Activated CD4-positive, alpha-beta T cell treated with anti-CD3 and anti-CD28 coated beads for 36 hours (primary cell): ENCODE measurements at places on chromosomes 1 and 21.

GRCh38 chr1:42815941-42816584 lies 859 bp upstream of the ERMAP start:
- peak; percentile 41 for DNase-seq

- no peak for DNase-seq
Observed at GRCh38 chr1:206496131-206496793, 11.1 kb upstream of the RASSF5 start.

DNA sequence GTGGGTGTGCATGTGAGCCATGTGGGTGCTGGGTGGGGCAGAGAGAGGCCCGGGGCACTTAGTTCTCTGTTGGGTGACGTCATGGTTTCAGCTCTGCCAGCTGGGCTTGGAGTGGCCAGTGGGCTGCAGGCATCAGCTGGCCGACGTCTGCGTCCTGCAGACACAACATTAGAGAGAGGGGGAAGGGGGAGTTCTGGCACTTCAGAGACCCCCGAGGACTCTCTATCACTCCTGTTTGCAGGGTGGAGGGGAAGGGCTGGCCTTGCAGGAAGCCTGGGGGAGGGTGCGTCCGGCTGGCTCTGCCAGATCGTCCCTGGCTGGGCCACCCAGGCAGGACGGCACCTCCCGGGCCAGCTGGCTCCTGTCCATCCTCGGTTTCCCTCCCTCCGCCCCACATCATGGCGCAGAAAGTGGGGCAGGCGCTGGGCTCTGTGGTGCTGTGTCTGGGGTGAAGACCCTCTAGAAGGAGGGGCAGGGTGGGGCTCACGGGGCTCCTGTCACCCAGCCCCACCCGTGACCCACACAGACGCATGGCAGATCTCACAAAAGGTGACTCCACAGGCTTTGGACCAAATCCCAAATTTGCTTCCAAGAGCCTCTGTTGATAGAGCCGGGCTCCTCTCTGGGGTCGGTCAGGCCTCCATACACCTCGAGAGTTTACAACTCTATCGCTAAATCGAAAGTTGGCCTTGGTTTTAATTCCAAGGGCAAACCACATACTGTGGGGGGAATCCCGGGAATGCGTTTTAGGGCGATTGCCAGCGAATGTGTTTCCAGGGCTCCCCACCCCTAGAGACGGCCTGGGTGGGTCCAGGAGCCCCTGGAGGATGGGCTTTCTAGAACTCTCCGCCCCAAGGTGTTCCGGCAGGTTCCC lies 73.4 kb upstream of the TTC34 start:
- no peak for DNase-seq

GRCh38 chr21:15289896-15290841 lies 225.4 kb upstream of the NRIP1 start:
- no peak for DNase-seq

- DNase-seq: no peak
Observed at GRCh38 chr1:94228640-94229375, 8.6 kb downstream of the ARHGAP29 start.

- DNase-seq: no peak
Observed at GRCh38 chr1:248155927-248156326, 11.0 kb downstream of the OR2M5 start.

DNA sequence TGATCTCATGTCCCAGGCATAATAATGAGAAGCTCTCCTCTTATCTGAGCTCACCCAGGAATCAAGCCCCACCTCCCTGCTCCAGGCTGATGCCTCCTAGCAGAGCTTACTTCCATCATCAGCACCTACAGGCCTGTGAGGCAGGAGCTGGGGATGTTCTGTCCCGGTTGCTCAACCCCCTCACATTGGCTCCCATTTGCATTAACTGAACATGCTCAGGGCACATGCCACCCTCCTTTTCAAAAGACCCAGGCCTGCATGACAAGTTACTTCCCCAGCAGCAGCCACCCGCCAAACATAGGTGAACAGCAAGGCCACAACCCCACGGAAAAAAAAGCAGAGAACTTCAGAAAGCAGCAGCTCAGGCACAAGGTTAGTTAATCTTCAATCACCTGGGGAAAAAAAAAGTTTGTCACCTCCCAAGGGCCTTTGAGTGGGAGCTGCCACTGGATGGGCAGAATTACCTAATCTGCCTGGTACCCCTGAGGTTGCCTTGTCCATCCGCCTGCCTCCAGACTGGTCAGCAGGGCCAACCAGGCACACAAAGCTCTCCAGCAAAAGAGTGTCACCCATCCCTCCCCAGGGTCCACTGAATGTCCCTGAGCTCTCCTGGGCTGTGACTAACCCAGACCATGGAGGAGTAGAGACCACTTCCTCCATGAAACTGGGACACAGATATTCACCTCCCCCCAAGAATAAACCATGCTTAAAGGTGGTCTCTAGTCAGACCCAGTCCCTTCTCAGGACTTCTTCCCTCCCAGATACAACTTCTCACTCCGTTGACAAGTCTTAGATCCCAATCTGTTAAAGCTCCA lies 4.4 kb downstream of the KCNN3 start:
- DNase-seq: no peak

DNA sequence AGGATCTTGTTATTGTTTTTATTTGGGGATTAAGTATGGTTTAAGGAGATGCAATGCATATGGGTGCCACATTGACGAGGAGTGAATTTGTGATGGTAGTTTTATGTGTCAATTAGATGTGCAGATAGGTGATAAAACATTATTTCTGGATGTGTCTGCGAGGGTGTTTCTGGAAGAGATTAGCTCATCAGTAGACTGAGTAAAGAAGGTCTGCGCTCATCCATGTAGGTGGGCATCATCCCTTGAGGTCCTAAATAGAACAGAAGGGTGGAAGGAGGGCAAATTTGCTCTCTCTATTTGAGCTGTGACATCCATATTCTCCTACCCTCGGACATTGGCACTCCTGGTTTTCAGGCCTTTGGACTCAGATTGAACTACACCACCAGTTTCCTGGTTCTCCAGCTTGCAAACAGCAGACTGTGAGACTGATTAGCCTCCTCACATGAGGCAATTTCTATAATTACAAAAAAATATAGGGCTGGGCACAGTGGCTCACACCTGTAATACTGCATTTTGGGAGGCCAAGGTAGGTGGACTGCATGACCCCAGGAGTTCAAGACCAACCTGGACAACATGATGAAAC lies 118.2 kb upstream of the ZNF678 start:
- no peak for DNase-seq

GRCh38 chr1:115641762-115642167 lies at the start of gene VANGL1:
Gene VANGL1, plus strand, starts transcription at chr1:115641970. Its CDS starts 9,444 bp downstream, at chr1:115651414.
- peak; percentile 76 for DNase-seq

GRCh38 chr1:184186167-184186566 lies 134.6 kb downstream of the TSEN15 start:
- no peak for DNase-seq

DNA sequence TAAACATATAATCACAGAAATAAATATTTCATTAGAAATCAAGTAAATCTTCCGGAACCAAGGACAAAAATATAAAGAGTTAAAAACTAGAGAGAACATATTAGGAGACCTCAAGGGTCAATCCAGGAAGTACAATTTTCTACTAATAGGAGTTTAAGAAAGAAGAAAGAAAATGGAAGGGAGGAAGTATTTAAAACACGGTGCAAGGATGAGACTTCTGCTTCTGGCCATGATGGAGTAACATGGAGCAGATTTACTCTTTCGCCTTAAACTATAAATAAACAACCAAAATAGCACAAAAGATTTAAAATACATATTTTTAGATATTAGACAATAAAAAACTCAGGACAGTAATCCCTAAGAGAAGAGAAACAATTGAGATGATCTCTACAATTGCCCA lies 12.6 kb upstream of the IFNAR1 start:
- DNase-seq: no peak

DNA sequence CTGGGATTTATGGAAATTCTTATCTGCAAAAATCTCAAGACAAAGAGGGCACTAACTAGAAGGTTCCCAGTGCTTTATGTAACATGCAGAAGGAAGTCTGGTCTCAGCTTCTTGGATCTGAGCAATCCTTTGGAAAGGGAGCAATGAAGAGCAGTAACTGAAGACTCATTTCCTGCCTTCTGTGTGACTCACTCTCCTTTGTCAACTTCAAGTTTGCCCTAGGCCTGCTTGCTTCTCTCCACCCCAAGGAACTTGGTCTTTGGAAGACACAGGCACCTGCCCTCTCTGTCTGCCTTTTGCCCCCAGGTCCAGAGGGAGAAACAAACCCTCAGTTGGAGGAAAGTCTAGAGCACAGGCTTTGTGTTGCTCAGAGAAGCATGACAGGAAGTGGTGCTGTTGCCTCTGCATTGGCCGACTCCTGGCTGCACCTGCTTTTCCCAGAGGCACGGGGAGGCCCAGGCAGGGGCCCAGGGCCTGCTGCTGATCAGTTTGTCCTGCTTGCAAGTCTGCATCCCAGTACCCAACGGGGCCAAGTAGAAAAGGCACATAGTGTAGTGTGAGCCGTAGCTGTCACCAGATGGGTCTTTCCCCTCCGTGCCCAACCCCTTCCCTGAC lies 137.2 kb downstream of the DHRS3 start:
- DNase-seq: peak; percentile 40

DNA sequence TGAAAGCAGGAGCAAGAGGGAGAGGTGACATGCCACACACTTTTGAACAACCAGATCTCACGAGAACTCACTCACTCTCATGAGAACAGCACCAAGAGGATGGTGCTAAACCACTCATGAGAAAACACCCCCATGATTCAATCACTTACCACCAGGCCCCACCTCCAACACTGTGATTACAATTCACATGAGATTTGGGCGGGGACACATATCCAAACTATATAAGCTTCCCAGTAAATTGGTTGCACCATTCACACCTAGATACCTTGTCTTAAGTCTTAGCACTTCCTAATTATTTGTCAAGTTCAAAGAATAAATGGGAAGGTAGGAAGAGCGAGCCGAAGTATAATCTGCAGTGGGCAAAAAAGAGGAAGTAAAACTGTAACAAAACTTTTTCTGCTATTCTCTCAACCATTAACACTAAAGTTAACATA lies 34.3 kb downstream of the AMY1C start:
- no peak for DNase-seq

DNA sequence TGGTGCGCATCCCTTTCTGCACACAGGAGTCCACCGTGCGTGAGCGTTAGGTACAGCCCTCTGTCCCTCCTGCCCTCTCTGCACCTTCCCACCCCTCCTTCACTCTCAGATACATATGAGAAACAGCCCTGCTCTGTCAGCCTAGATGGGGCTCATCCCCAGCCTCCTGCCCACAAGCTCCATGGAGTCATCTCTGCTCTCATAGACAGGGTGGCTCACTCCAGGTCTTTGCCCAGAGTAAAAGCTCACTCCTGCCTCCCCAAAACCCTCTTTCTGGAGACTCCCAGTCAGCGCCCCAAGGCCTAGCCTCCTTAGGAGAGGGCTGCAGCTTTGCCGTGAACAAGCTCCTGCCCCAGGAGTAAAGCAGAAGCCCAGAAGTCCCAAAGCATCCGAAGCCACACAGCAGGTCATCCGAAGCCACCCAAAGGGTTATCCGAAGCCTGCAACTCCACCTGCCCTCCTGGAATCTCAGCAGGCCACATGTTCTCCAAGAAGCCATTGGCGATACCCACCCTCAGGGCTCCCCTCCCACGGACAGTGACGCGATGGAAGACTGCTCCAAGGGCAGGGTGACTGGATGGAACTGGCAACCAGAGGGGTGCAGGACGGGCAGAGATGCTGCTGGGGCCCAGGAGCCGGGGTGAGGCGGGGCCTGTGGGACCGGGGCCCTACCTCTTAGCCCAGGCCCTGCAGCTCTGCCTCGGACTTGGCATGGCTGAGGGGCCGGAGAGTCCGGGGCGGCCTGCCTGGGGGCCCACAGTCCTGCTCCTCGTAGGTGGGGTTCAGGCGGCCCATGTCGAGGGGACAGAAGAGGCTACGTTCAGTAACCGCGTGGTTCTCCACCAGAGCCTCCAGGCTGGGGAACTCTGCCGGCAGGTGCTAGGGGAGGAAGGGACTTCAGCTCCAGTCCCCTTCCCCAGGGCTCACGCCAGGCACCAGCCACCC lies 3.6 kb upstream of the KIF17 start:
- DNase-seq: no peak

DNA sequence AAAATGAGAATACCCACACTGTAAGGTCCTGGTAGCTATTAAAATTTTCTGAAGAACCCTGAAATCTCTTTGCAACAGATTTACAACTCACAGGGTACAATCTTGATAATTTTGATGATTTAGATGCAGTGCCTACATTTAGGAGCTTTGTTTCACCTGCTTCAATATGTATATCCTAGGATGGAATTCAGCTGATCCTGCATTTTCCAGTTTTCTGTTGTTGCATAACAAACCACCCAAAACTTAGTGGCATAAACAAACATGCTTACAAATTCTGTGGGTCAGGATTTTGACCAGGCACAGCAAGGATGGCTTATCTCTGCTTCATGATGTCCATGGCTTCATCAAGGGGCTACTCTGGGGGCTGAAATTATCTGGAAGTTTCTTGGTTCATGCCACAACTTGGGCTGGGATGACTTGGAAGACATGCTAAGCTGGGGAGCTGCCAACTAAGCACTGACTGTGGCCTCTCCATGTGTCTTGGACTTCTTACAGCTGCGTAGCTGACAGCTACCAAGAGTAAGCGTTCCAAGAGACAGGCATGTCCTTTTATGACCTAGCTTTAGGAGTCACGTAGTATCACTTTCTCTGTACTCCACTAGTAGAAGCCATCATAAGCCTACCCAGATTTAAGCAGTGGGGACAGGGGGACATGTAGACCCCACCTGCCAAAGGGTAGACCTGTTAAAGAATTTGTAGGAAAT lies 108.5 kb downstream of the CACHD1 start:
- DNase-seq: no peak

- DNase-seq: no peak
Observed at GRCh38 chr1:1418464-1419362, 2.4 kb downstream of the ANKRD65 start.

DNA sequence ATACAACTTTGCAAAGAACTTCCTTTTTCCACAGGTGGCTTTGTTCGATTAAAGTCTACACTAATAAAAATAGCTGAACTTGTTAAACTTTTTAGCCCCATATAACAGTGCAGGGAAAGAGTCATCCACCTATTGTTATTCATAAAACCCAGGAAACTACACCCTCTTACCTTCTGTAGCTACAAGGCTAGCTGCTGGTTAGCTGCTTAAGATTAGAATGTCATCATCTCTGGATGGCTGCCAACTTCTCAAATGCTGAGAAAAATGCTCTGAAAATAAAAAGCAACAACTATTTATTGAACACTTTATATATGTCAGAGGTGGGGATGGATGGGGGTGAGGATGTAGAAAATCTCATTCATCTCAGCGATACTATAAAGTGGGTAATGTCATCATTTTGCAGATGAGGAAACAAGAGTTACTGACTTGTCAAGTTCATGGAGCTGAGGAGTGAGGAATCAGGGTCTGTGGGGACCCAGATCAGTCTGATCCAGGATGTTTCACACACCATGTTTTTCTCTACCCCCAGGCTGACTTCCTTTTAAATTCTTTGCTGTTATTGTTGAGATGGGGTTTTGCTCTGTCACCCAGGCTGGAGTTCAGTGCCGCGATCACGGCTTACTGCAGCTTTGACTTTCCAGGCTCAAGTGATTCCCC lies 17.1 kb downstream of the ATP5PF start:
- DNase-seq: no peak

GRCh38 chr1:66283622-66284041 lies 250.3 kb upstream of the SGIP1 start:
- DNase-seq: peak; percentile 64

- DNase-seq: no peak
Observed at GRCh38 chr21:28731700-28732321, 260.9 kb downstream of the LTN1 start.

DNA sequence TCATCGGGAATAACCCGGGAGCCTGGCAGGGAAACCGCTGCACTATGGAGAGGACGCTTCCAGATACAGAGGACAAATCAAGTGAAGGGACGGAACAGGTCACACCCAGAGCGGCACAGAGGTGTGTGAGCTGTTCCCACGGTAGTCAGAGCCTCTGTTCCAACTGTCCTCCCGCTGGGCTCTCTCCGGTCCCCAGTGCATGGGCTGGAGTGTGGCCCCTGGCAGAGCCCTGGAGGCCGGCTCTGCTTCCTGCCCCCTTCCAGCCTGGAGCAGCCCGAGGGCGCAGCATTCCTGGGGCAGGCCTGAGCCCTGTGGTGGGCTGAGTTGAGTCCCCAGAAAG lies 11.9 kb upstream of the ZBTB21 start:
- DNase-seq: no peak
